Naive thymus-derived CD8-positive, alpha-beta T cell (primary cell): ENCODE measurements at places on chromosomes 12 and 14. TPM values are rescaled to one million over a fixed set of nuclear protein-coding genes. Genes with fewer than 3 reads are reported as not detected.

DNA sequence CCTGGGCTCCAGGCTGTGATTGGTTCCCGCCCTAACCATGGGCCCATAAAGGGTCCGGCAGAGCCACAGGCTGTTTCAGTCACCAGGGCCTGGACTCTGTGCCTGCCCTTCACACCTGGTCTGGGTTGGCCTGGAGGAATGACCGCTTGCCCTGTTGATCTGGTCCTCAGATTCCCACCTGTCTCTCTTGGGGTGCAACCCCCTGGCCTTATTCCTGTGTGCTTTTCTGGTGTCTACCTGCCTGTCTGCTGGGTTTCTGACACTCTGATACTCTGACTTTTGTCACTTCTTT, 2.9 kb upstream of the KRT83 start:
- peak; percentile 37 for DNase-seq

DNA sequence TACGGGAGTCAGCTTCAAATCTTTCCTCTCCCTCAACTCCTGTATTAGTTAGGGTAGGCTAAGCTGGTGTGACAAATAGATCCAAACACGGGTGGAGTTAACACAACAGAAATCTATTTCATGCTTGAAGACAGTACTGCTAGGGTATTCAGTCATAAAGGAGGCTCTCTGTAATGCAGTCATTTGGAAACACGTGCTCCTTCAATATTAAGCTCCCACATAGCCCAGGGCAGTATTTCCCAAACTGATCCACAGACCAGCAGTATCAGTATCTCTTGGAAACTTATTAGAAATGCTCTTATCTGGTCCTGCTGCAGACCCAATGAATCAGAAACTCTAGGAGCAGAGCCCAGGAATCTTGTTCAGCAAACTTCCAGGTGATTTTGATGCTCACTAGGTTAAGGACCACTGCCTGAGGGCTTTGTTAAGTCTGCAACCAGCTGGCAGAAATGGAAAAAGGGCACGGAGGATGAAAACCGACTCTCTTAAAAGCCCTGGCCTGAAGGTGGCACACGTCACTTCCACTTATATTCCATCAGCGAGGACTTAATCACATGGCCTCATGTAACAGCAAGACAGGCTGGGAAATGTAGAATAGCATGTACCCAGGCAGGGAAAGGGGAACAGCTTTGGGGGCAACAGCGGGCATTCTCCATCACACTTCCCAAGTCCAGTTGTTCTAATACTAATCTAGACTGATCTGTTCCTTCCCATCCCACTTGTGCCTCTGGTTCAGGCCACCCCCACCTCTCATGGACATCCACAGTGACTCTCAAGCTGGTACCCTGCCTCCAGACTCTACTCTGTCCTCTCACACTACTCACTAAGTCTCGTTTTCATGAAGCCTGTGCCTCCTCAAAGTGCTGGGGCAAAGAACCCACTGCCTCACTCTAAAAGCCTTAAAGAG, 38.2 kb upstream of the RIC8B start:
- no peak for DNase-seq

PLCZ1 gene
- not detected for polyA plus RNA-seq

LPAR5 gene
- 12.2 TPM for polyA plus RNA-seq

GRCh38 chr14:99644723-99645544, at the start of gene HHIPL1:
TSS of gene HHIPL1 (plus strand) at chr14:99645129. CDS start at chr14:99645208, 79 bp downstream.
- DNase-seq = no peak

- no peak for DNase-seq
Measured at GRCh38 chr14:59241121-59241520, 52.7 kb downstream of the DAAM1 start.

- DNase-seq = no peak
Measured at GRCh38 chr14:87002776-87003175, 990.2 kb downstream of the GALC start.

- DNase-seq = no peak
Measured at GRCh38 chr12:78316631-78317468, 486.2 kb downstream of the NAV3 start.
